ENCODE measurements at places on chromosomes 7 and 10. TPM values are rescaled to one million over a fixed set of nuclear protein-coding genes. Genes with fewer than 3 reads are reported as not detected.

DNA sequence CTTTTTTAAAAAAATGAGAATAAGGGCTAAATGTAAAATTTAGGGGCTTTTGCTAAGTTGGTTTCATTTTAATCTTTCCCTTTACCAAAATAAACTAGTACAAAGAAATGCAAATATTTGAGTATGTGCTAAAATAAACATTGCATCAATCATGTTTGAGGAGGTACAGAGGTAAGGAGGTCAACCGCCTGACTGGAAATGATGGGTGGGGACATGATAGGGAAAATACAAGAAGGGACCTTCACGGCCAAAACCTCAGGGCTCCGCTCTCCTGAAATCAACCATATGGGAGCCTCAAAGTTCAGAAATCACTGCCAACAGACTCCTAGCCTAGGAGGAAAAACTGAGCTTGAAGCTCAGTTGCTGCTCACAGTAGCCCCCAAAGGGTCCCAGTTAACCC is 207.6 kb downstream of the AHR start:
- no peak overlapping the region for H3K4me3 ChIP-seq
- no peaks in the 10 kb centered on the region for H3K4me1 ChIP-seq
- H3K36me3 ChIP-seq: no peaks in the 10 kb centered on the region
- H3K27me3 ChIP-seq: no peaks in the 10 kb centered on the region
- no peak overlapping the region for H3K27ac ChIP-seq

DNA sequence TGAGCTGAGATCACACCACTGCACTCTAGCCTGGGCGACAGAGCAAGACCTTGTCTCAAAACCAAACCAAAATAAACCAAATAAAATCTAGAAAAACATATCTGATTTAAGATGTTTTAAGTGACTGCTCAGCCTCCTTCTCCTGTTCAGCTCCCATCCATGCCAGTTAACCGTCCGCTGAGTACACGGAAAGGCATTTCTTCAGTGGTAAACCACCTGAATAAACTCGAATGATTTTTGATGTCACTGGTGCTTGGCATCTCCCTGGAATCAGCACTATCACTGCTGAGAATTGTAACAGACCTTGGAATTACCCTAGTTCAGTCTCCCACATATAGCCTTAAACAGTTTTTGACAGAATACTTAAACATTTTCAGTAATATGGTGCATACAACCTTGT is 24.1 kb upstream of the NRCAM start:
- H3K36me3 ChIP-seq: peaks cover 3% of the 10 kb centered on the region
- no peaks in the 10 kb centered on the region for H3K27me3 ChIP-seq
- H3K4me3 ChIP-seq: no peak overlapping the region
- DNase-seq: no peak

DNA sequence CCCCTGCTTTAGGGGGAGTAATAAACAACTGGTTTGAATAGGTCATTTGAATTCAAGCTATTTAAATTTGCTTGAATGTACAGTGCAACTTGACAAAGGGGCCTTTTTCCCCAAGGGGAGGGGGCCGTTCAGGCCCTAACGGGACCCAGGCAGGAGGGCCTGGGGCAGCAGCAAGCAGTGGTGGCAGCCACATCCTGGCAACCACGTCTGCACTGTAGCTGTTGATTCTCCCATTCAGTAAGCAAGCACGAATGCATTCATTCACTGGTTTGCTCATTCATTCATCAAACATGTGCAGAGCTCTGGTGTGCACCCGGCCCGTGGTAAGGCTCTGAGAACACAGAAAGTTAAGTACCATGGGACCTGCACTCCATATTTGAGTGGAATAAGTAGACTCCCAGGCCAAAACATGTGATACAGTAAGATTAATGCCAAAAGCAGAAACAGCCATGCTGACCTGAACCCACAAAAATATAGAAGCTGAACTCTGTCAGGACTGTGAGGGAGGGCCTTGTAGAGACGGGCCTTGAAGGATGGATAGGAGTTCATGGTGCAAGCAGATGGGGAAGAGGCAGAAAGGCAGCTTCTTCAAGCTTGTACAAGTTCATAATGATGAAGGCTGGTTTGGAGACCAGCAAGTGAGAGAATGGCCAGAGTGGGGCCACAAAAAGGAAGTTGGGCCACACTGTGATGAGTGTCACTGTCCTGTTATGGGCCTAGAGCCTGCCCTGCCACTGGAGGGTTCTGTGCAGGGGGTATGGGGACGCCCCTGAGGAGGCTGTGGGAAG is 29.3 kb upstream of the C10orf53 start:
- H3K27me3 ChIP-seq: no peaks in the 10 kb centered on the region
- H3K36me3 ChIP-seq: no peaks in the 10 kb centered on the region
- H3K4me1 ChIP-seq: no peaks in the 10 kb centered on the region
- no peak for DNase-seq

GRCh38 chr7:158997471-158997870 is 141.1 kb downstream of the DYNC2I1 start:
- no peaks in the 10 kb centered on the region for H3K36me3 ChIP-seq
- H3K4me1 ChIP-seq: peaks cover 7% of the 10 kb centered on the region
- no peak overlapping the region for H3K4me3 ChIP-seq

DNA sequence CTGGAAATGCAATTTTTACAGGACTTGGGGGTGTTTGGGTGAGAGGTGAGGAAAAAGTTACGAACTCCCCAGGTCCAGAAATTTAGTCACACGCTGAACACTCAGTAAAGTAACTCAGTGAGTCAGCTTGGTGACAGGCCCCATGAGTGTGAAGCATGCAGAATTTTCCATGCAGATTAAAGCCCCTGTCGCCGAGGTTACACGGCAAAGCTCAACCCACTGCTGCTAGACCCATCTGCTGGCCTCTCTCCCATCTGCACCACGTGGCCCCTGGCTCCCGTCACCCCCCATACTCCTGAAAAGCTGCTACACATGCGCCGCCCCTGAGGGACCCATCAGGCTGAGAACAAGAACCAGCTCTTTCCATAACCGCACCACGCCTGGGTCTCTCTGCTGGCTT is 7.0 kb upstream of the MMP21 start:
- no peaks in the 10 kb centered on the region for H3K36me3 ChIP-seq
- no peak overlapping the region for H3K27ac ChIP-seq
- H3K4me3 ChIP-seq: no peak overlapping the region
- H3K27me3 ChIP-seq: no peaks in the 10 kb centered on the region
- no peaks in the 10 kb centered on the region for H3K4me1 ChIP-seq

DNA sequence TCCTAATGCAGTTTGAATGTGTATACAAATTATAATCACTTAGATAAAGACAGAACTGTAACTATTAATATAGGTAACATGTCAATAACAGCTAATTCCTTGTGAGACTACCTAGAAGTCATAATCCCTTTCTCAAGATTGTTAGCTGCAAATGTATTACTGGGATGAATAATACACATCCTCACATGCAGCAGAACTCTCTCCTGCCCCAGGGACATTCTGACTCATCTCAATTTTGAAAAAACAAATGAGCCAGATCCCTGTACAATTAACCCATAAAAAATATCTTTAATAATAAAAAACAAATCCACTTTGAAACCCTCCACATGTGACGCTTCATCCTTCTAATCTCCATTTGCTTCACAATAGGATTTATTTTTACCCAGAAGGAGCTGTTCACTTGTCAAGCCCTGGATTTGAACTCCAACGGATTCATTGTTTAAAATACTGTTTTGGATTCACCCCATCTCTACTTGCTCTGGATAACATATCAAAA is 428.4 kb upstream of the TEX47 start:
- no peak overlapping the region for H3K27ac ChIP-seq
- H3K27me3 ChIP-seq: no peaks in the 10 kb centered on the region
- DNase-seq: no peak
- no peaks in the 10 kb centered on the region for H3K4me1 ChIP-seq
- no peak overlapping the region for H3K4me3 ChIP-seq

DNA sequence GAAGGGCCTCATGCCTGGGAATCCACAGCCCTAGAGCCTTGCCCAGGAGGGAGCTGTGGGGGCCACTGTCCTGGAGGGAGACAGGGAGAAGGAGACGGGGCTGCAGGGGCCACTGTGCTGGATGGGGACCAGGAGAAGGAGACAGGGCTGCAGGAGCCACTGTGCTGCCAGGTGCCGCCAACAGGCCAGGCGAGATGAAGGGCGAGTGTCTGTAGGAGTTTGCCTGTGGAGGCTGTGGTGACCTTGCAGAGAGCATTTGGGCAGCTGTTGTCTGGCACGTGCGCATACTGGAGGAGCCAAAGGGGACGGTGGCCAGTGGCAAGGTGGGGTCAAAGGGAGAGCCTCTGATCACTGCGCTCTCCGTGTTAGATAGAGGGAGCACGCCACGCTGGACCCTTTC is 79.2 kb downstream of the NKX6-2 start:
- H3K27ac ChIP-seq: no peak overlapping the region
- peaks cover 41% of the 10 kb centered on the region for H3K36me3 ChIP-seq
- no peaks in the 10 kb centered on the region for H3K27me3 ChIP-seq
- no peaks in the 10 kb centered on the region for H3K4me1 ChIP-seq
- H3K4me3 ChIP-seq: no peak overlapping the region

DNA sequence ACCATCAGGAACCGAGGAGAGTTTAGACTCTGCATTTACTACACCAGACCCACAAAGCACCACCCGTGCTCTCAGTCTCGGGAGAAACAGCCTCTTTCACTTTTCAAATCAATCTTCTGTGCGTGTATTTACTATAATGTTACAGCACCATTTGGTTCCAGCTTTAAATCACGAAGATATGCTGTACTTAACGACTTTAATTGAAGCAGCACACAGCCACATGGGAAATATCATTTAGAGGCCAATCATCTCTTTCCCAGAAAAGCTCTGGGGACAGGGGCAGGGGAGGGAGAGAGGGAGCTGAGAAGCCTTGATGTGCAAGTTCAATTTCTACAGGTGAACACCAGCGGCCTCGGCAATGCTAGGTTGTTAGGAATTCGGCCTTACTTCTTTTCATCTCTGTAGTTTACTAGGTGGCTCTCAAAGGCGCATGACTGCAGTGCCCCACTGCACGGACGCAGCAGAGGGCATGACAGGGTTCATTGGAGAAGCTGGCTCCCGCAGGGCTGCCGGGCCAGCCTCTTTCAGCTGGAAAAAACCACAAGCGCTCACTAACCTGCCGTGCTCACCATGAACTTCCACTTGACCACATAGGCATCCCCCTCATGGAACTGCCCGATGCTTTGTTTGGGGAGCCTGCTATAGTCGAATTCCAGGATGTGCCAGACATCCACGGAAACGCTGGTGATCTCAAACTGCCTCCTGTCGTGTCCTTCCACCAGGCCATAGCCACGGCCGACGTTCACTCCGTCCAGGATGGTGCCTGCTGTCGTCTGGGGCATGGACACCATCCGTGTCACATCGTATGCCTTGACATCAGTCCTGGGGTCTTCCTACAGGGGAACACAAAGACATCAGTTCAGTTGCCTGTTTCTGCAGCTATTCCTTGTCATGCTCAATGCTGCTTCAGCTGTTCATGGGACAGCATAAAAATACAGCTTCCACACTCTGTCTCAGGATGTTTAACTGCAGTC is 154.5 kb downstream of the SVIL start:
- no peaks in the 10 kb centered on the region for H3K27me3 ChIP-seq
- H3K27ac ChIP-seq: no peak overlapping the region
- peaks cover 9% of the 10 kb centered on the region for H3K36me3 ChIP-seq
- no peak overlapping the region for H3K4me3 ChIP-seq
- no peak for DNase-seq

DNA sequence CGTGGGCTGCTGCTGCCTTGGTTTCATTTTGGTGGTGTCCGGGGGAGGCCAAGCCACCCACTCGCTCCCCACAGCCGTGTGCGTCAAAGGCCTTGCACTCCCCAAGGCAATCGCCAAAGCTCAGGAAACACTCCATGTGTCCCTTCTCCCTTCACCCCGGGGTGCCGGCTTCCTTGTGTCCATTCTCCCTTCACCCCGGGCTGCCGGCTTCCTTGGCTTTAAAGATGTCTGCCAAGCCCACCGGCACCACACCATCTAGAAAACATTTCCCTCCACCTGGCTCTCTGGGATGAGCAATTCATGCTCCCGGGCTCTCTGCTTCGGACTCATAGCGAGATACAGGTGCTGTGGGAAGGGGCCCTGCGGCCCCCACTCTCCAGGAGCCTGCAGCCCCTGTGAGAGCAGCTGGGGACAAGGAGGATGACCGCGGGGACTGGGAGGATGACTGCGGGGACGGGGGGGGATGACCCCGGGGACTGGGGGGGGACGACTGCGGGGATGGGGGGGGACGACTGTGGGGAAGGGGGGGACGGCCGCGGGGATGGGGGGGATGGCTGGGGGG is 322.1 kb downstream of the DNAJB6 start:
- no peak overlapping the region for H3K4me3 ChIP-seq
- H3K36me3 ChIP-seq: no peaks in the 10 kb centered on the region
- H3K27ac ChIP-seq: no peak overlapping the region
- no peak for DNase-seq

DNA sequence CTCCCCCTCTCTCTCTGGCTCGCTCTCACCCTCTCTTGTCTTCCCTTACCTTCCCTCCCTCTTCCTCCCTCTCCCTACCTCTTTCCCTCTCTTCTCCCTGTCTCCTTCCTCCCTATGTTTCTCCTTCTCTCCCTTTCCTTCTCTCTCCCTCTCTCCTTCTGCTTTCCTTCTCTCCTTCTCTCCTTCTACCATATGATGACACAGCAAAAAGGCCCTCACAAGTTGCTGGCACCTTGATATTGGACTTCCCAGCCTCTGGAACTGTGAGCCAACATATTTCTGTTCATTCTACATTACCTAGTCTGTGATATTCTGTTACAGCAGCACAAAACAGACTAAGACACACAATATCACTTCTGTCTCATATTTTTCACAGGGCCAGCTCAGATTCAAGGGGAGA is 135.0 kb downstream of the ADAM22 start:
- no peaks in the 10 kb centered on the region for H3K36me3 ChIP-seq
- H3K4me1 ChIP-seq: no peaks in the 10 kb centered on the region
- H3K27me3 ChIP-seq: no peaks in the 10 kb centered on the region
- DNase-seq: no peak
- H3K4me3 ChIP-seq: no peak overlapping the region

The HMX3 gene
- not detected for total RNA-seq

- DNase-seq: no peak
- H3K4me3 ChIP-seq: no peak overlapping the region
- no peak overlapping the region for H3K27ac ChIP-seq
- no peaks in the 10 kb centered on the region for H3K36me3 ChIP-seq
Observed at GRCh38 chr7:100441641-100442535, 5.6 kb upstream of the PPP1R35 start.

DNA sequence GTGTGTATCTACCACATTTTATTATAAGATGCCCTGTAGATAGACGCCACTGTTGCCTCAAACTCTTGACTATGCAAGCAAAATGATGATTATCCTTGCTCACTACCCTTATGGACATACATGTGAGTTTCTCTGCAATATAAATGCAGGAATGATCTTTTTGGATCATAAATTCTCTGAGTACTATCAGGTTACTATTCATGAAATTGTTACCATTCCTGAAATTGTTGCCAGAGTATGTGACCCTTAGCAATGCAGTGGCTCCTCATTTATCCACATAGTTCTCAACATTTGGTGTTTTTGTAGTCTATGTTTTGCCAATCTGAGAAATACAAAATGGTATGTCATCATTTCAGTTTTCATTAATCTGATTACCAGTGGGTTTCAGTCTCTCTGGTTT is 166.2 kb upstream of the FAM3C start:
- no peak overlapping the region for H3K4me3 ChIP-seq
- no peak for DNase-seq
- no peak overlapping the region for H3K27ac ChIP-seq
